ENCODE measurements at places on chromosomes 7 and 10. TPM values are rescaled to one million over a fixed set of nuclear protein-coding genes. Genes with fewer than 3 reads are reported as not detected.

DNA sequence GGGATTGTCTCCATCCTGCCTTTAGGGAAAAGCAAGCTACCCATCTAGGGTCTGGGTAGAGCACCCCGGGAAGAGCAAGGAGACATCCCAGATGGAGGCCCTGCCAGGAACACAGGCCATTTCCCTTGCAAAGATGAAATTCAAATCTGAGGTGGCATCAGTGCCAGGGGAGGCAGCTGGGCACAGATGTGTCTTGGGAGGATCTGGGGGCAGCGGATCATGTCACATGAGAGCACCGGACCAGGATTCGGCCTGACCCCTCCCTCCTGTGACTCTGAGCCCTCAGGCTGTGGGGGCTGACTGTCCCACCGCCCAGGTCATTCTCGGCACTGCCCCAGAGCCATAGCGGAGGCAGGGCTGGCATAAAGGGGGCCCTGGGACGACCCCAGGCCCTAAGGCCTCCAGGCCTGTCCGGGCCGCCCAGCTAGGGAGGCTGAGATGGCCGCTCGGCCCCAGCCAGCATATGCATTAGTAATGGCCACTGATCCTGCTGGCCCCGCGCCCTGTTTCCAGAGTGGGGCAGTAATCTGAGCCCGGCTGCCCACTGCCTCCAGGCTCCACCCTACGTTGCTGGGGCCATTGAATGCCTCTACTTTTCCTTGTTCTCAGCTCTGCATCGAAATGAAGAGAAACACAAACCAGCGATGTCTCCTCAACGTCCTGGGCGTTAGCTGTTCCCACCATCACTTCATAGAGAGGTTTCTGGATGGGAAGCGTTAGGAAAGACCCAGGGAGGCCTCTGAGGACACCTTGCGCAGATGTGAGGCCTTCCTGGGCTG, 148.5 kb downstream of the UBE2H start:
- DNase-seq: no peak

- no peak for DNase-seq
These were observed 22.1 kb upstream of the LIPA start for GRCh38 chr10:89273680-89274079.

- no peak for DNase-seq
These were observed 231.7 kb upstream of the CCDC6 start for GRCh38 chr10:60138026-60138425.

DNA sequence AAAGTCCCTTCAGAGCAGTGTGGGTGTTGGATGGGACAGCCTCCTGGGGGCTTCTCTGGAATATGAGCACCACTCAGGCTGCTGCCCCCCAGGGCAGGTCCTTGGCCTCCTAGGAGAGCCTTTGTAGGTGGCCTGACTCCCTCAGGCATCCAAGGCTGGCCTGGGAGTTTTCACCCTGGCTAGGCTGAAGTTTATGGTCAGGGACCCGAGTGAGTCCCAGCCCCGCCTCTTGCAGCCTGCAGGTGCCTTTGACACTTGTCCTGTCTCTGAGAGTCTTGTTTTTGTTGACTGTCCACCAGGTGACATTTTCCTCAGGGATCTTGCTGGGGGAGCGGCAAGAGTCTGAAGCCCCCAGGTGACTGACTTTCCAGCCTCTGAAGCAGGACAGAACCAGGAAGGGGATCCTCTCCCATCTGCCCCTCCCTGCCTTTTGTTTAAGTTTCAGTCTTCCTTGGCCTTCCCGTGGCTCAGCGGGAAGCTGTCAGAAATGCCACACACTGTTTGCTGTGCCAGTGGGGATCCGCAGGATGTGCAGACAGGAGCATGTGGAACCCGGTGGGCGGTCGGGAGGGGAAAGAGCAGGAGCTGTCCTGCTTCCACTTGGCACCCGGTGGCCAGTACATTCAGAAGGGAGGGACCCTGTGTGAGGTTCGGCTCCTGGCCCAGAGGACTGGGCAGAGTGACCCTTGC, 59.5 kb downstream of the LRRC18 start:
- no peak for DNase-seq

DNA sequence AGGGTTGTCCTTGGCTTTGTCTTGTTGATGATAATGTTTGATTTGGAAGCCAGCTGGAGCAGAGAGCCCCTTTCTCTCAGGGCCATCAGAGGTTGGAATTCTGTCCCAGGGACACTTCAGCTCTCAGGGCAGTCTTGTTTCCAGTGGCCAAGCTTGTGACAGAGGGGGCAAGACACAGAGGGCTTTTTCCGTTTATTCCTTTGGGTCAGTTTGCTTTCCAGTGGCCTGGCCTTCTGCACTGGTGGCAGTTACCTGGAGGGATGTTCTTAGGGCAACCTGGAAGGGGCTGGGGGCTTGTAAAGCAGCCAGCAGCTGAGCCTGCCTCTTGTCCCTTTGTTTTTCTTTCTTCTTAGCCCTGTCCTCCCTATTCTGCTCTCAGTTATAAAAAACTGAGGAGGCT, 62.7 kb downstream of the MTURN start:
- DNase-seq: no peak

Gene ANKRD22
- total RNA-seq: 14.7 TPM

Gene CALHM1
- not detected for total RNA-seq

GRCh38 chr10:106500925-106501525, 663.5 kb downstream of the SORCS1 start:
- DNase-seq: no peak

DNA sequence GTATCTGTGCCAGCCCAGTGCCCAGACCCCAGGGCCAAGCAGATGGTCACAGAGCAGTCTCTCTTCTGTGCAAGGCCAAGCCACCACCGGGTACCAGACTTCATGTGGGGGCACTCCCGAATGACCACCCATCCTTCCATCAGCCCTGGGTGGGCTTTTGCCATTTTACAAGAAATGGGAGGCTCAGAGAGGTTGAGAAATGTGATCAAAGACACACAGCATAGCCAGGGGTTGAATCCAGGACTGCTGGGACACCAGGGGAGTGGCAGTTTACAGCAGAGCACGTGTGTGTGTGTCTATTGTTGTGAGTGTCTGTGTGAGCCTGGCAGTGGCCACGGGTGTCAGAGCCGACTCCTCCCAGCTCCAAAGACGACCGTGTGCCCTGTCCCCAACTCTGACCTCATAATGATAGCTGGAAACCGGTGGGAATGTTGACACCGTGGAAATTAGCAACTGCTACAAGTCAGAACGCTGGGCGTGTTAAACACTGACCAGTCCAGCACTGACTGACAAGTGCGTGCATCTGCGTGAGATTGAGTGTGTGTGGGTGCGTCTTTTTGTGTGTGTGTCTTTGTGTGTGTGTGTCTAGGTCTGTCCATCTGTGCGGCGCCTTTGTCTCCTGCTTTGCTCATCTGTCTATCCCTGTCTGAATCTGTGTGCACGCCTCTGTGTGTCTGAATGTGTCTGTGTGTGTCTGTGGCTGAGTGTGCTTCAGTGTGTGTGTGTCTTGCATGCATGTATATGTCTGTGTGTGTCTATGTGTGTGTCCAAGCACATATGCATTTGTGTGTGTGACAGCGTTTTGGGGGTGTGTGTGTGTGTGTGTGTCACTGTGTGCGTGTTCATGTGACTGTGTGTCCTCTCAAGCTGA, 17.2 kb upstream of the SLC29A4 start:
- DNase-seq: no peak

Gene PNLIPRP2
- total RNA-seq: not detected

DNA sequence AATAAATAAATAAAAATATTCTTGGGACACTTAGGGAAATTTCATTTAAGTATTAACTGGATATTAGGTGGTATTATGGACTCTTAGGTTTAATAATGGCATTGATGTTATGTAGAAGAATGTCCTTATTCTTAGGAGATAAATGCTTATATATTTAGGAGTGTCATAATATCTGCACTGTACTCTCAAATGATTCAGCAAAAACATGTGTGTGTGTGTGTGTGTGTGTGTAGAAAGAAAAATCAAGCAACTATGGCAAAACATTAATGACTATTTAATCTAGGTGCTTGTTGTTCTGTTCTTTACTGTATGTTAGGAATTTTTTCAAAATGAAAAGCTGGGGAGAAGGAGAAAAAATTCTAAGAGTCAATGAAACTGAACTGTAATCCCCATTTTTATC, 3.9 kb downstream of the ASNS start:
- DNase-seq: no peak

Gene EGFR
- total RNA-seq: 144 TPM

DNA sequence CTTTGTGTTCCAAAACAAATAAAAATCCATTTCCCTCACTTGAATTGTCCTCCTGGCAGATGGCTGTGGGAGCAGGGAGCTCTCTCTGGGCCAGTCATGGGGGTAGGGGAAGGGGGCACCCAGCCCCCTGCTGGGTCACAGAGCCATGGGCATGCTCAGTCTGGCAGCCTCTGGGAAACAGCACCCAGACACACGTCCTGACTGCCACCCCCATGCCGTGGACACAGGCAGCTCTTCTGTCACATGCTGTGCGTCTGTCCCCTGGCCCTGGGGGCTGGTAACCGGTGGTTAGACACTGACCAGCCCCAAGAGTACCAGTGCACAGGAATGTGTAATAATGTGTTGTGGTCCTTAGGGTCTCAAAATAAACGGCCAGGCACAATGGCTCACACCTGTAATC, 47.0 kb downstream of the RASGEF1A start:
- DNase-seq: no peak

- DNase-seq: no peak
These were observed 120.2 kb upstream of the CTTNBP2 start for GRCh38 chr7:117993377-117994003.

DNA sequence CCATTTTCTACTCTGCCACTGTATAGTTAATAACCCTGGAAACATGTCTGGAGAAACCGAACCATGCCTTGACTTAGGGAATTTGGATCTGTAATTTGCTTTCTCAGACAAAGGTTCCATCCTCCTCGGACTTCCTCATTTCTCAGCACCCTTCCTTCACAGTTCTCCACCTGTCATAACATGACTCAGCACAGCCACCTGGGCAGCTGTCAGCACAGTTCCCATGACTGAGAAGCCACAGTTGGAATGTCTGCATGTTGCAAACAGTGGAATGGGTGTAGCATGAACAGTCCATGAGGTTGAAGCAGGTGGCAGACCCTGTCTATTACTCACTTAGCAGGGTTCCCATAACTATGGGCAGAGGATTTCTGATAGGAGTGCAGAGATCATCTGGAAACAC, 634 bp upstream of the OR9A4 start:
- peak; percentile 58 for DNase-seq

DNA sequence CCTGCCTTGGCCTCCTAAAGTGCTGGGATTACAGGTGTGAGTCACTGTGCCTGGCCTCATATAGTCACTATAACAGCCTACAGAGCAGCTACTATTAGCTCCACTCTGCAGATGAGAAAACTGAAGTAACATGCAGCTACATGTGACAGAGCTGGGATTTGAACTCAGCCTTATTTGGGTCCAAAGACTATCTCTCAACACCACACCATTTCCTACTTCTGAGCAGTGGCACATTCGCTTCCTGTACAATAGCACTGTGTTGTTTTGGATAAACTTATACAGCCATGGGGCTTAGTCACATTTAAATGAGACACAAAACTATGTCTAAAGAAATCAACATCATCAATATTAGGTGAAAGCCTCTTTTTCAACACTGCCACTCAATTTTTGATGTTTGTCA, 69.8 kb upstream of the DNAJB12 start:
- no peak for DNase-seq

DNA sequence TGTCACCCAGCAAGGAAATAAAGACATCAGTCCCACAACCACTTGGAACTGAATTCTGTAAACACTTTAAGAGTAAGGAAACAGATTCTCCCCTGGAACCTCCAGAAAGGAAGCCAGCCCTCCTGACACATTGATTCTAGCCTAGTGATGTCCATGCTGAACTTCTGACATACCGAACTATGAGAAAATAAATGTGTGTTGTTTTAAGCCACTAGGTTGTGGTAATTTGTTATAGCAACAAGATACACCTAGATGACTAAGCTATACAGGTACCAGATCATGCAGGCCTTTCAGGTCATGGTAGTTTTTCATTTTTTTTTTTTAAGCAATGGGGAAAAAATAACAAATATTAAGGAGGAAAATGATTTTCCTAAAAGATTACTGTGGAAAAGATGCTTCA, 37.6 kb upstream of the LRRTM3 start:
- DNase-seq: no peak

DNA sequence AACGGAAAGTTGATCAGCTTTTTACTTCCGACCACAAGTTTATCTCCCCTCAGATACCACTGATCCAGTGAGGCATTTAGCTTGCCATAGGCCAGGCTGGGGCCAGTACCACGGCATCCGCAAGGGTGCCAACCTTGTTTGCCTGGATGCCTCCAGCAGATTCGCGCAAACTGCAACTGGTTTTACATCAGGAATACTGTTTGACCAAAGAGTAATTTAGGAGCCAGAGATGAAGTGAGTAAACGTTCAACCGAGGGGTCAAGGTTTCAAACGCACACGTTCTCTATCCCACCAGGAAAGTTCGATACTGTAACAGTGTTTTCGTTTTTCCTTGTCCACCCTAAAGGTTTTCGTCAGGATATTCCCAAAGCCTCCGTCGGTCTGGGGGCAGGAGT, 266 bp upstream of the MDFIC start:
- DNase-seq: no peak

Gene NPY4R2
- total RNA-seq: not detected

Gene MSMB
- not detected for total RNA-seq

- no peak for DNase-seq
These were observed 370.0 kb upstream of the IGFBP3 start for GRCh38 chr7:46291050-46291438.

DNA sequence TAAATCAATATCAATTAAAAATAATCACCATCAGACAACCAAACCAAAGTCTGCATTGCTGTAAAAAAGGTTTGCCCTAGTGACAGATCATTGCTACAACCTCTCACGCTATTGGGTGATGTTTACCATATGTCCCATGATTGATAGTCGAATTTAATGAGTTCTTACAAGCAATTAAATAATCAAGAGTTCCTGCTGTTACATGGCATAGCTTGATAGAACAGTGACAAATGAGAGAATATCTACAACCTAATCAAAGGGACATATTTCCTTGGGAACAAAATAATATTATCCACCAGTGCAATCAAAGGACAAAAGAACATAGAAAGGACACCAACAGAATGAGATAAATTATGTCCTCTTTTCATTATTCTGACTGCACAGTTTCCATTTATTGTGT, 387.4 kb downstream of the ETV1 start:
- no peak for DNase-seq

DNA sequence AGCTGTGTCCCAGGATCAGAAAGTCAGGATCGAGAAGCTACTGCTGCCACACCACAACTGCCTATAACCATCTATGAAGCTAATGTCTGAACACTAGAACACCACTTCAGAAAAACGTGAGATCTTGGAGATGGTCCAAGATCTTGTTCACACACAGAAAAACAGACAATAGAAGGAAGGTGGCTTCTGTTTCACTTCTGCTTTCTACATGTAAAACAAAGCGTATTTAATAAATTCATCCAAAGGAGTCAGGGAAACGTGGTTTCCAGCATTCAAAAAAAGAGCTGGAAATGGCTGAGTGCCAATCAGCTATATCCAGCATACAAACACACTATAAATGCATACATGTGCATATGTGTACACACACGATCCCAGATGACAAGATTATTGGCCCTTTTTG, 70.2 kb upstream of the CCDC71L start:
- no peak for DNase-seq

GRCh38 chr7:113582471-113582870, 336.3 kb downstream of the PPP1R3A start:
- DNase-seq: no peak

Gene CTTNBP2
- total RNA-seq: 16.6 TPM

Gene HABP2
- 0.23 TPM for total RNA-seq

- no peak for DNase-seq
These were observed 89.1 kb downstream of the CELF2 start for GRCh38 chr10:11106621-11107374.

GRCh38 chr10:127157089-127157488, 39.3 kb downstream of the INSYN2A start:
- DNase-seq: no peak

Measured in ureter (tissue), 1 donor.